ENCODE measurements at places on chromosomes 6 and 20.

DNA sequence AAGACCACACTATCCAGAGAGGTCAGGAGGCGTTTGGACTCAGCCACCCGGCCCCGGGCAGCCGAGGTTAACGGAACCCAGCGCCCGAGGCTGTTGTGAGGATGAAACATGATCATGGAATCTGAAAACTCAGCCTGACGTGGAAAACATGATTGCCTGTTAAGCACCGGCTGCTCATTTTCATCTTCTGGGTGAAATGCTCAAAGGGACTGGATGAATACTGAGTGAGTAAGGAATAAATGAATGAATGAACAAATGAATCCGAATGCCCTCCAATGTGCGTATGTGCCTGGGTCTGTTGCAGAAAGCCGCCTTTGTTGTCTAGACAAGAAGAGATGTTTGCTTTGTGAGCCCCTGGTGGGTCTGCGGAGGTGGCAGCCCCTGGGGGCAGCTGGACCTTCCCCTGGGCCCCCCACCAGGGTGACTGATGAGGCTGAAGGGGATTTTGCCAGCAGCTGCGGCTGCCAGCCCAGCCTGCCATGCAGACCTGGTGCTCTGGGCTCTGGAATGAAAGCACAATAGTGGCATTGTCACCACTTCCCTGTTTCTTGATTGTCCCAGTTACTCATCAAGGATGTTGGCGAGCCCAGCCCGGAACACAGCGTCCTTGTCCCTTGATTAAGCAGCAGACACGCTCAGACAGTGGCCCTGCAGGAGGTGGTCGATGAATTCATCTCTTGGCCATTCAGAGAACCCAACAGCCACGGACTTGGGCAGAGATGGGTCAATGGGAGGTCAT is 211.1 kb downstream of the ANKRD60 start:
- DNase-seq = no peak

DNA sequence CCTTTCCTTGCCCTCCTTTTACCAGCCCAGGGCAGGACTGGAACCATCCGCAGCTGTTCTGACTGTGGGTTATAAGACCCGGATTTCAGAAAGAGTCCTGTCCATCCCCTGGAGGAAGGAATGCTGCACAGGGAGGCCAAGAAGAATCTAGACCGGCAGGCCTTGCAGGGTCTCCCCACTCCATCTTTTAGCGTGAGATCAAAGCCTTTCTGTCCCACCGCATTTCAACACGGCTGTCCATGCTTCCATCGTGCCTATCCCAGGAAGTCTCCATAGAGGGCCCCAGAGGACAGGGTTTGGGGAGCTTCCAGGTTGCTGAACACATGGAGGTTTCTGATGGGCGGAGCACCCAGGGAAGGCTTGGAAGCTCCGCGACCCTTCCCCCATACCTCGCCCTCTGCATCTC is 79.3 kb upstream of the AGPAT4 start:
- no peak for DNase-seq

GRCh38 chr6:105791179-105791578 is 295.0 kb upstream of the PRDM1 start:
- no peak for DNase-seq

DNA sequence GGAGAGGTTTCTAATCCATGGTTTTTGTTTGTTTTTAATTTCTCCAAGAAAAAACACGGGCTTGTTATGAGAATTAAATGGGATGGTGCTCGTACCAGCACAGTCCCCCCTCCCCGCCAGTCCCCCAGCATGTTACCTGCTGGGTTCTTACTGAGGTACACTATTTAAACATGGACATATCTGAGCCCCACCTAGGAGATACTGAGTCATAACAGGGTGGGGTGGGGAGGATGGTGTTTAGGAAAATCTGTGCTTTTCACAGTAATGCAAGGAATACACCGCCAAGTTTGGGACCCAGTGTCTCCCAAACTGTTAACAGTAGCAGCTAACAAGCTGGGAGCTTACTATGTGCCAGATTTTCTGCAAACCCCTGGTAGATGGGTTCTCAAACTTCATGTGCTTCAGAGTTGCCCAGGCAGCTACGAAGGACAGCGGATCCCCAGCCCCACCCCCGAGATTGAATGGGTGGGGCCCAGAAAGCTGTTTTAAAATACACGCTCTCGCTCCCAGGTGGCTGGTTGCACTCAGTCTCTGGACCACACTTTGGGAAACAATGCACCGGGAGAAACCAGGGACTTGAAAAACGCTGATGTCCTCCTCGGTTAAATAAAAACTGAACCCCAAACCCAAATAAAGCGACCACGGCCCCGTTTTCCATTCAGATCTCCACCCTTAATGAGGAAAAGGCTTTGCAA is 995 bp downstream of the ZFP64 start:
- peak; percentile 56 for DNase-seq

GRCh38 chr20:44785768-44786167 is 24.6 kb downstream of the RIMS4 start:
- DNase-seq = no peak

DNA sequence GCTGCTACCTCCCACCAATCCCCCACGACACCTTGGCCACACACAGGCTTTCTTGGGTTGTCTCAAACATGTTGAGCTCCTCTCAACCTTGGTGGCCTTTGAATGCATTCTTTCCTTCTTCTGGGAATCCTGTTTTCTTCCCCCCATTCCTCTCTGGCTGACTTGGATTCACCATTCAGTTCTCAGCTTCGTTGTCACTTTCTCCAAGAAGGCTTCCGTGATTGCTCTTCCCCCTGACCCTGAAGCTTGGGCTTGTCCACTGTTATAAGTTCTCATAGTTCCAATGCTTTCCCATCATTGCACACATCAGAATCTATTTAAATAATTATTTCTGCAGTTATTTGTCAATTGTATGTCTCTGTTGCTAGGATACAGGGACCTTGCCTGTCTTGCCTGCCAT is 64.2 kb downstream of the RBM38 start:
- no peak for DNase-seq

- peak; percentile 86 for DNase-seq
Observed at GRCh38 chr6:28643017-28643740, 117.5 kb downstream of the GPX5 start.

GRCh38 chr6:143940011-143940597 is 68.0 kb downstream of the PLAGL1 start:
- DNase-seq = peak; percentile 66

GRCh38 chr20:62605236-62605943 is 36.9 kb upstream of the SLCO4A1 start:
- no peak for DNase-seq

- peak; percentile 23 for DNase-seq
Observed at GRCh38 chr6:85364344-85364743, 85.5 kb upstream of the NT5E start.

DNA sequence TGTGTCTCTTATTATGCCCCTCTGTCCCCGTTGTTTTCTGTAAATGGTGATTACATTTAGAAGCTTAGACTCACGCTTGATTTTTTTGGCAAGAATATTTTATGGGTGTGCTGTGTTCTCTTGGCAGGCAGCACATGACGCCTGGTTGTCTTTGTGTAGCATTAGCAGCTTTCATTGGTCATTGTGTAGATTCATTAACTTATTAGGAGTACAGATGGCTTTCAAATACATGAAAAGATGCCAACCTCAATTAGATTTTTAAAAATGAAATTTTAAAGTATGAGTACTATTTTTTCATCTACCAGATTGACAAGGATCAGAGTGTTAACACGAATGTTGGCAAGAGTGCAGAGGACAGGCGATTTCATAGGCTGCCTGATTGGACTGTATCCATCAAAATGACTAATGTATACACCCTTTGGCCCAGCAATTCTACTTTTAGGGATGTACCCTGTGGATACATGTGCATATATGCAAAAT is 15.2 kb downstream of the COX4I2 start:
- no peak for DNase-seq

DNA sequence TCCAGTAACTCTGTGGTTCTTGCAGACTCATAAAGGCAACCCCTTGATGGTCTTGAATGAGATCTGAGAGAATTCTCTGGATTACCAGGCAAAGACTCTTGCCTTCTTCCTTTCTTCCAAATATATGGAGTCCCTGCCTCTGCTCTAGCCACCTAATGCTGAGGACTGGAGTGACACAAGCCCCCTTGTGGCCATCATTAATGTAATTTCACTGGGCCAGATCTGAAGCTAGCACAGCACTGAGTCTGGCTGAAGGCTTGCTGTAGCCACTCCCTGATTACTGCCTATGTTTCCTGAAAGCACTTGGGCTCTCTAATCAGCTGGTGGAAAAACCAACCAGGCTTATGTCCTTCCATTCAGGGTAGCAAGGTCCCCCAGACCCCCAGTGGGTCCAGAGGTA is 559.3 kb upstream of the IRAK1BP1 start:
- no peak for DNase-seq

GRCh38 chr6:142966294-142966693 is 21.3 kb upstream of the HIVEP2 start:
- DNase-seq = no peak

DNA sequence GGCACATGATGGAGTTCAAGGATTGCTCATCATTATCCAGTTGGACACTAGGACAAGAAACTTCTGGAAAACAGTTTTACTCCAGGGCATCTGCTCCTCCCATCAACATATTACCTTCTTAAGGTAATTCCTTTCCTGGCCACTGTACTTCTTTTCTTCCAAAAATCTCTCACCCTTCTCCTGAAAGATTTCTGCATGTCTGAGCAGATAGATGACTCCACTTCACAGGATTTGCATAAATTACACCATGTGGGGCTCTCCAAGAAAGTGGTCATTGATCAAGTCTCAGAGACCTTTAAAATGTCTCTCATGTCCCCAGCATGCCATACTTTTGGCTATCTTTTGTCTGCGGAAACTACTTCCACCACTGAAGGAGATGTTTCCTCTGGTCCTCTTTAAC is 103.2 kb upstream of the TNFAIP3 start:
- no peak for DNase-seq

- no peak for DNase-seq
Observed at GRCh38 chr6:156848533-156848932, 71.4 kb downstream of the ARID1B start.

- no peak for DNase-seq
Observed at GRCh38 chr20:6185268-6185667, 62.4 kb upstream of the FERMT1 start.

GRCh38 chr20:46575937-46576461 is 25.5 kb upstream of the OCSTAMP start:
- DNase-seq = no peak

DNA sequence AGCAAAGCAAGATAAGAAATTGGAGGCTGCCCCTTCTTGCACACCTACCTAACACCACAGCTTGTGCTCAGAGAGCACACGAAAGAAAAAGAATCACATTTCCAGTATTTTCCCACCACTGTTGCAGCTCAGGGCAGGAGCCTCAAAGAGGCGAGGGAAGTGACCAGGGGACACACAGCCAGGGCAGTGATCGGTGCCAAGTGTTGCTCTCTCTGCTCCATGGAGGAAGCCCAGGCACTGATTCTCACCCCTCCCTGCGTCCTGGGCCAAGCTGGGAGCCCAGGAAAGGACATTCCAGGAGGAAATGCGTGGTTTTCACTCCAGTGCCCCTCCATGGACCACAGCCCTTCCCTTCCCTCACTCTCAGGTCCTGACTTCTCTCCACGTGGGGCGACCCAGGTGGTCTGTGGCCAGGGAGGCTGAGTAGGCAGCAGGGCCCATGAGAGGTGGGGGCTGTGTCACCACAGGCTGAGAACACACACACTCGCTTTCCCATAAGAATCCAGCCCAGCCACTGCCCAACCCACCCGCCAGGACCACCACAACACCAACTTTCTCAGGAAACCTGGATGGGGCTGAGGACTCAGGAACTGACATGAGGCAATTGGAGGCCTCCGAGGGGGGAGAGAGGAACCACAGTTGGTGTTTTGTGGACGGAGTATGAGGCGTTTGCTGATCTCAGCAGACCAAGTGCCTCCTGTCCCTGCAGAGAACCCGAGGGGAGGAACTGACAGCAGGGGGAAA is 81.7 kb upstream of the MAFB start:
- DNase-seq = no peak

DNA sequence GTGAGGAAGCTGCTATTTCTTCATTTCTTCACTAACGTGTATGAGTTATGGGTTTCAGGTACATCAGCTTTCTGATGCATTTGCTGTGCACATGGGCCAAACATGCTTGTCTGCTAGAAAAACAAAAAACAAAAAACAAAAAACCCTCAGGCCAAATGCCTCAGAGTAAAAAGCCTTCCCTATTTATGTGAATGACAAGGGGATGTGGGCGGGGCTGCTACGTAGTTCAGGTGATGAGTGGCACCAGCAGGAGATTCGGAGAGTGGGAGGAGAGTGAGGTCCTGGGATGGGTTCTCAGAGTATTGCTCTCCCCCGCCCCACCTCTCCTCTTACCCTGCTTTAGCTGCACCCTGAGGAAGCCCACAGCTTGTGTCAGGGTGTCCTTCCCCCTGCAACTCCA is 596.8 kb upstream of the JAG1 start:
- DNase-seq = no peak

- DNase-seq = no peak
Observed at GRCh38 chr6:131997429-131998153, 46.4 kb upstream of the CCN2 start.

DNA sequence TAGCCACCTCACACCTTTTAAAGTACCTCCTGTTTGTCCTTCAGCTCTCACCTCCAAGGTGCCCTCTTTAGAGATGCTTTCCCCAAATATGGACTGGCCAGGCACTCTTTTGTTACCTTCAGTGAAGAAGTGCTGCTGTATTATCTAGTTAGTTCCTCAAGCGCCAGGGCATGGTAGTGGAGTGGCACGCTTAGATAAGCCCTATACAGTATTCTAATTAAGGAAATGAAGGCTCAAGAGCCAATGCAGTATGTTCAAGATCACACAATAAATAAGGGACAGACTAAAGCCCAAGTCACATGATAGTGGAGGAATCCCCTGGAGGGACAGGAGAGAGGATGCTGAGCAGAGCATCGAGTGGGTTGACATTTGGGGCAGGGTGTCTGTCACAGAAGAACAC is 28.5 kb upstream of the GFOD1 start:
- DNase-seq = no peak

- no peak for DNase-seq
Observed at GRCh38 chr6:99579781-99580180, 11.3 kb upstream of the CCNC start.

GRCh38 chr20:25146976-25147375 is 48.5 kb upstream of the ENTPD6 start:
- no peak for DNase-seq

GRCh38 chr6:141744971-141745370 is 387.8 kb upstream of the GJE1 start:
- no peak for DNase-seq

GRCh38 chr20:52379723-52380336 is 188.3 kb upstream of the ZFP64 start:
- DNase-seq = peak; percentile 7

GRCh38 chr6:56692523-56693245 is 50.0 kb upstream of the DST start:
- no peak for DNase-seq

Data from activated CD4-positive, alpha-beta T cell treated with anti-CD3 and anti-CD28 coated beads, Interleukin-2, amount 50 U/mL, for 16 hours (primary cell).